ENCODE measurements at places on chromosomes 16 and 17.

DNA sequence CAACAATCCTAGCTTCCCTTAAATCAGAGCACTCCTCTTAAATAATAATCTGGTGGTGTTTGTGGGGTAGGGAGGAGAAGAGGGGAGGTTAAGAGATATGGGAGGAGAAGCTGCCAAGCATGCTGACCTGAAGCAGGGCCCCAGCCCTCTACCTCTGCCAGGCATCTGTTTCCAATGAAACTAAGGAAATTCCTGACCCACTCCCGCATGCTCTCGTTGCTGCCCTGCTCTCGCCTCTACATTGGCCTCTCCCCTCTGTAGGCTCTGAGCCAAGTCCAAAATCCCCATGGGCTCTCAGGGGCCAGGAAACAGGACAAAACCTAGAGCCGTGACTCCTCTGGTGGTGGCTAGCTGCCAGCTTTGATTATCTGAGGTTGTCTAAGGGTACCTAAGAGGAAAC lies 559.5 kb upstream of the CDH11 start:
- no peak for DNase-seq

- no peak for DNase-seq
Observed at GRCh38 chr16:35637683-35638082, 2178.3 kb downstream of the TP53TG3F start.

DNA sequence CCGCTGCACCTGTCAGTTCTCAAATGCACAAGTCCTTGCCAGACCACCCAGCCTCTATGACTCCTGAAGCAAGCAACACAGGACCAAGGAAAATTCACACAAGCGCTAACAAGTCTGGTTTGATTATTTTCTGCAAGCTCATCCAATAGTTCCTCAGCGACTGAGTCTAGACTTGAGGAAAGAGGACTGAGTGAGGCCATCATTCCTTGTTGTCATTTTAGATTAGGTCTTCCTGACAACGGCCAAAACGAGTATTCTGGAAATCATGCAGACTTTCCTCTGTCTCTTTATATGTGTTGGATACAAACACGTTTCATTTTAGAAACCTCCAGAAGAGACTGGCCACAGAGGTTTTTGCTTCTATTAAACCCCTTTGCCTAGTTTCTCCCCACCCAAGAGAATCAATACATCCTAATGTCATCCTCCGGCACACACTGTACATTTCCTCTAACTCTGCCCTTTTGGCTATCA lies 561 bp downstream of the CCDC47 start:
- DNase-seq = peak; percentile 17

DNA sequence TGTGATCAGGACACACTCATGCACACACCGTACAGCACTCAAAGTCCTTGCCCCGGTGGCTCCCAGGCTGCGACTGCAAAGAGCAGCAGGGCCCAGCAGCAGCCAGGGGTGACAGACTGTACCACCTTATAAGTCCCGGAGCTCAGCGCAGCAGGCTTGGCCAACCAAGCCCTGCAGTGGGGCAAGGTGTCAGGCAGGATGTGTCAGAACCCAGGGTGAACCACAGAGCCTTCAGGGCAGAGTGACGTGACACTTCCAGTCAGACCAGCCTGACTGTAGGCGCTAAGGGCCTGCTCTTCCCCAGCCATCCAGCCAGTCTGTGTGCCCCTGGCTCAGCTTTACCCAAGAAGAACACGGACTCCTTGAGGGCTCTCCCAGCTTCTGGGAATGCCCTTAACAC lies 204.1 kb downstream of the COPRS start:
- DNase-seq = no peak

DNA sequence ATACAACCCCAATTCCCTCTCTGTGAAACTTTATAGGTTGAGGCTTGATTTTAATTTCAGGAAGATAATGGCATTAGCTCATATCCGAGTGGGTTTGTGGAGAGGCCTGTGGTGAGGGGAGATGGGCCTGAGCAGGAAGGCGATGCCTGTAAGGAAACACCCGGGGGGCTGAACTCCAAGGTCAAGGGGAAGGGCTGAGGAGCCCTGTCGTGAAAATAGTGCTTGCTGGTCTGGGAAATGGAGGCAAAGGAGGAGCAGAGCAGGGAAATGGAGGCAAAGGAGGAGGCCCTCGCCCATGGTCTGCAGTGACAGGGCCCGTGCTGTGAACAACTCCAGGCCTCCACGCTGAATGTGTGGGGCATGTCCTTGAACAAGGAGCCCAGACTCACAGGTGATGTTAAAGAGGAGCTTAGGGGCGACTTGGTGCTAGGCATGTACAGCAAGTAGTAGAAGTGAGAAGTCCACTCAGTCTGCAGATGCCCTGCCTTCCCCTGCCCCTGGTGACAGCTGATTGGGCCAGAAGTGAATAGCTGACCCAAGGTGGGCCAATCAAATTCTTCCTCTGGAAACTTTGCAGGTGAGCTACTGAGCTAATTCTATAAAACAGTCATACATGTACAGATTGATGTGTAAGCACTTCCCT lies 38.1 kb downstream of the MRPS23 start:
- no peak for DNase-seq

DNA sequence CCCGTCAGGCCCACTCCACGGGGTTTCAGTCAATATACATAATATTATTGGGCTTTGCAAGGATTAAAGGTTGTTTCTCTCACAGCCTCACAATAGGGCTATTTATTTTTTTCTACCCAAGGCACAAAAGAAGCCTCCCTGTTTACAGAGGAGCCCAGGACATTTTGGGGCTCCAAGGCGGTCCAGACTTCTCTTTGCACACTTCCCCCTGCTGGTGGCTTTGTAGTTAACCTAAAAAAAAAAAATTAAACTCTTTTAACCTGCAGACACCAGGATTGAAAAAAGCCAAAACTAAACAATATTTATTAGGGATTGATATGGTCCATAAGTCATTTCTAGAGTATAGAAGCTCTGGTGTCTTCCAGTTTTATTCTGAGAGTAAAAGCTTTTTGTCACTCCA lies 169.7 kb upstream of the ZFHX3 start:
- no peak for DNase-seq

DNA sequence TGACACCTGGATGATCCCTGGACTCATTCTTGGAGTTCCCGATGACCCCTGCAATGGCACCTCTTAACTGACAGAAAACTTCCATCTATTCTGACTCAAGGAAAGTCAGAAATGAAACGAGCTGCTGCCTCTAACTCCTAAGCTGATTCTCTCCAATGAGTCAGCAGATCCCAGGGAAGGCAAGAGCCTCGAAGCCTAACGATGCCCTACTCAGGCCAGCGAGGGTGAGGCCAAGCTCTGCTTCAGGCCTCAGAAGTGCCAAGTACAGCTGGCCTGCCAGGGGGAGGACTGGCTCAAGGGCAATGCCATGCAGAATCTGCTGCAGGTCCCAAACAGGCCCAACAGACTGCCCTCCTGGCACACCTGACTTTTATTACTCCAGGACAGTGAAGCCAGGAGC lies 36.3 kb downstream of the PLXDC1 start:
- DNase-seq = peak; percentile 72

GRCh38 chr16:30481381-30481780 lies 8.8 kb downstream of the ITGAL start:
- no peak for DNase-seq
